Activated CD4-positive, CD25-positive, alpha-beta regulatory T cell treated with anti-CD3 and anti-CD28 coated beads, Interleukin-2, amount 50 U/mL, for 16 hours (primary cell): ENCODE measurements at places on chromosomes 5 and 9.

DNA sequence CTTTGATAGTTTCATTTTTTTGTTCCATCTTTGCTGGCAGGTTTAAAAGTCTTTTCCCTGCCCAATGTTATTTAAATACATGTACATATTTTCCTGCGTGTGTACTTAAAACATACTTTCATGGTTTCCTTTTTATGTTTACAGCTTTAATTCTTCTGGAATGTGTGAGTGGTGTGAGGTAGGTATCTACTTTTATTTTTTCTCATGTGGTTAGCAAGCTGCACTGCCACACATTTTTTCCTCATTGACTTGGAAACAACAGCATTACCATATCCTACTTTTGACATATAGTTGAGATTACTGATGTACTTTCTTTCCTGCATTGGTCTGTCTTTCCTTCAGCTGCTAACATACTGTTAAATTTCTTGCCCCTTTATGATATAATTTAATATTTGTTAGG, 51.4 kb upstream of the COL15A1 start:
- no peak for DNase-seq

- no peak for DNase-seq
Measured at GRCh38 chr5:40475561-40475960, 204.2 kb upstream of the PTGER4 start.

DNA sequence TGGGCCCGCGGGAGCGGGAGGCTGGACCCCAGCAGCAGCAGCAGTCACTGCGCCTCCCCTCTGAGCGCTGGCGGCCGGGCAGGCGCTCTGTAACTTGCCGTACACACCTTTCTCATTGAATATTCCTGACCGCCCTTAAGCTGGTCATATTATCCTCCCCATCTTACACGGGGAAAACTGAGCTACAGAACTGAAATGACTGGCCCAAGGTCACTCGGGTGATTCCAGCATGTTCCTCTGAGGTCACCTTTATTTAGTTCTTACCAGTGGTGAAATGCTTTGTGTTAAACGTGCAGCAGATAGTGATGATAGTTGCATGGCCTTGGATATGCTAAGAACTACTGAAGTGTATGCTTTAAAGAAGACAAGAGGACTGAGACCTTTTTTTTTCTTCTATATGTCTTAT, 607 bp downstream of the UQCRQ start:
- no peak for DNase-seq

DNA sequence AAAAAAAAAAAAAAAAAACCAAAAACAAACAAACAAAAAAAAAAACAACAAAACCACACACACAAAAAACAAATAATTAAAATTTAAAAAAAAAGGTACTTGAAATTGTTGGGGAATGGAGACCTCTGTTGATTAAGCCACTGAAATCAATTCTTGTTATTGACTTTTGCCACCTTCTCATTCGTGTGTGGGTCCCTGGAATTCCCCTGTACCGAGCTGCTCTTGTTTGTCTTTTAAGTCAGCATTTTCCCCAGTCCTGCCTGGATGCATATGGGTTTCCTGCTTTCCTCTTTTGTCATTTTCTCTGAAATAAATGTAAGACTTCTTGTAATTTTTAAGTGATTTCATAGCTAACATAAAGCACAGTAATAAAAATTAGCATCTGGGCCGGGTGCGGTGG, 45.5 kb downstream of the GPBP1 start:
- no peak for DNase-seq

DNA sequence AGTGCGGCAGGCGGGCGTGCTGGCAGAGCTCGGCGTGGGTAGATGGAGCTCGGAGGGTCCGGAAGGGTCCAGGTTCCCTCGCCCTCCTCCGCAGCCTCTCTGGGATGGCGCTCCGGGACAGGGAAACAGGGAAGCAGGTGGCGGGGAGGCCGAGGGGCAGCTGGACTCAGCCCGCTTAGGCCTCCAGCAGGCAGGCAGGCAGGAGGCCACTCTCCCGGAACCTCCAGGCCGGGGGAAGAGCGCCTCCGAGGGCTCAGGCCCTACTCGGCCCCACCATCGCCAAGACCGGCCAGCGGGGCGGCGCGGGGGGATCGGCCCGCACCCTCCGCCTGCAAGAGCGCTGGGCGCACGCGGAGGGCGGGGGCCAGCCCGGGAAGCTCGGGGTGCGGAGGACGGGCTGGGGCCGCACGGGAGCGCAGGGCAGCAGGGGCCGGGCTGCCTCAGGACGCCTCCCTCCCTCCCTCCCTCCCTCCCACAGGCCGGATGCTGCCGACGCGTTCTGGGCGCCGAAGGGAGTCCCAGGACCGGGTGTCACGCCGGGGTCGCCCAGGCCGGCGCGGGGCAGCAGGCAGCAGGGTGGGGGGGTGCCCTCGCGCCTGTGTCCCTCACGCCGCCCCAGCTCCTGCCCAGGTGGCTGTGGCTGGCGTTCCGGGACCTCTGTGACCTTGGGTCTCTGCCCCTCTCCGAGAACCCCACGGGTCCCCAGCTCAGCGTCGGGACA, 977 bp downstream of the MGAT4B start:
- no peak for DNase-seq

DNA sequence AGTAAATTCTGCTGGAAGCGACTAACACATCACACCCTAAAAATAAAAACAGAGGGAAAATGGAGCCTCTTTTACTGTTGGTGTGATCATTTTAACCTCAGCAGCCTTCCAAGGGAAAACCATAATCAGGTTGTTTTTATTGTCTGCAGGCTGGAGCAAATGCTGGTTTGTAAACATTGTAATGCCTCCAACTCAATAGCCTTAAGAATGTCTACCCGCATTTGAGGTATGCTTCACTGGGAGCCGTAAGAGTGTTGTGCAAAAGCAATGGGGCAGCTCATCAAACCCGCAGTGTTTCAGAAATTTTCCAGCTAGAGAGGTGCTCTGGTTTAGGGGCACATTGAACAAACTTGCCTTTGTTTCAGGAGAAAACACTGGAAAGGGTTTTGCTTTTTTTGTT, 17.0 kb downstream of the NIM1K start:
- DNase-seq: no peak

DNA sequence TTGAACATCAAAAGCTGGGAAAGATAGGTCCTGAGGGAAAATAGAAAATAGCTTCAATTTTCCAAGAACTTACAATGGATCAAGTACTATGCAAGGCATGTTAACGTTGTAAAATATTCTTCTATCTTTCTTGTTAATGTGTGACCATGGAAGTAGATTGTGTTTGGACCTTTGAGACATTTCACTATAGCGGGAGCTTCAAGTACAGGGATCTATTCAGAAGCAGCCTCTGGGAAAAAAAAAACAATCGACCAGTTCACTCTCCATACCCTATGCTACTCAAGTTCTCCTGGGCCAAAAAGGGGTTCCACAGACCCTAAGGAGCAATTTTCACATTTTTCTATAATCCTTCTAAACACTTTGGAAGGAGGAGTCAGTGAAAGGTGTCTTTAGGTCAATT, 54.1 kb upstream of the ATP10B start:
- no peak for DNase-seq

- DNase-seq: no peak
Measured at GRCh38 chr5:449151-449550, 6.2 kb downstream of the EXOC3 start.

DNA sequence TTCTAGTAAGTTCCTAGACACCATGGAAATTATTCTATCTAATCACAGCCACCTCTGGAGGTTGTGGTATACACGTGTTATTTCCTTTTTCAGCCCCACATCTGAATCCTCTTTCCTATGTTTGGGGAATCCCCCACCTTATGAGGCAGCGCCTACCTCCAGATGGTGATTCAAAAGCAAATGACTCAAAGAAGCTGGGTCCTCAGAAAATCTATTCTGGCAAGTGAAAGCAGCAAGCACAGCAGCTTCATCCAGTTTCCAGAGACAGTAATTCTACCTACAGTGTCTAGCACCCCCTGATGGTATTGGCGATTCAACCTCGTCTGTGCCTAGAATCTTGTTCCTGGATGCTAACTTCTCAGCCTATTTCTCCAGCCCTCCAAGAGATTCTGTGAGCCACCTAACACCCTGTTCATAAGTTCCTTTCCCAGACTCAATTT, 43.0 kb downstream of the STRBP start:
- peak; percentile 27 for DNase-seq

- DNase-seq: no peak
Measured at GRCh38 chr9:93301291-93301811, 117.4 kb downstream of the WNK2 start.

GRCh38 chr9:84807870-84808390, 138.4 kb downstream of the NTRK2 start:
- no peak for DNase-seq

GRCh38 chr5:5231576-5231975, 91.4 kb downstream of the ADAMTS16 start:
- no peak for DNase-seq

GRCh38 chr5:135214897-135215616, 181.0 kb upstream of the PITX1 start:
- DNase-seq: no peak

DNA sequence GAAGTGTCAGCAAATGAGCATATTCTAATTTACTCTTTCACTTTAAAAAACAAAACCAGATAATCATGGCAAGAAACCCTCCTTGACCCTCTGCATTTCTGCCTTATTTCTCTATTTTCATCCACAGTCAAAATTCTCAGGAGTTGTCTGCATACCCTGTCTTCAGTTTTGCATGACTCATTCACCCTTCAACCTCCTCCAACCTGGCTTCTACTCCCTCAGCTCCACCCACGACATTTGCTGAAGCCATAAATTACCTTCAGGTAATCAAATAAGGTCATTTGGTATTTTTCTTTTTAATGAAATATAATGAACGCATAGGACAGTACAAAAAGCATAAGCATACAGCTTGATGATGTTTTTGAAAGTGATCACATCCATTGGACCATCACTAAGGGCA, 27.8 kb upstream of the SH3GL2 start:
- no peak for DNase-seq

GRCh38 chr5:72222521-72222920, 97.5 kb downstream of the MRPS27 start:
- DNase-seq: no peak

DNA sequence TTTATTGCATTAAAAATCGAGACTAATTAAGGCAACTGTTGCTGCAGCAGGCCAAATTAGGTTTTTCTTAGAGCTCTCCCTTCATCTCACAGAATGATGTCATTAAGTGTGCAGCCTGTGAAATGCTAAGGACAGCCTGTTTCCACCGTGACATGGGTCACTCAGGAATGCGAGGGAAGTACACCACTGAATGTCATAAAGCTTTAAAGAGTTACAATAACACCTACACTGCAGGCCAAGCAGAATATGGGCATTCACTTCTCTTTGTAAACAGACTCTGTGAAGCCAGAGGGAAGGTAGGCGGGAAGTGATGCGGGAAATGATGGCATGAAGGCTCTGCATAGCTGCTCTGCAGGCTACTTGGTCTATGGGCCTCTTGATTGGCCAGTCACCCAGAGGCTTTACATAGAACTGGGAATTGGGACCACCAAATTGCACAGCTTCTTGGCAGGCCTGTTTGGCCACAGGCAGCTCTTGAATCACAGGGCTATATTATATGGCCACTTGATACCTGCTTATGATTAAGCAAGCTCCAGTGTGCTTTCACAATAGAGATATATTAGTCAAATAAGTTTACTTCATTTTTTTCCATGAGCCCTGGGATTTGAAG, 28.4 kb upstream of the AOPEP start:
- no peak for DNase-seq

- DNase-seq: no peak
Measured at GRCh38 chr5:9739135-9739534, 109.0 kb upstream of the TAS2R1 start.

DNA sequence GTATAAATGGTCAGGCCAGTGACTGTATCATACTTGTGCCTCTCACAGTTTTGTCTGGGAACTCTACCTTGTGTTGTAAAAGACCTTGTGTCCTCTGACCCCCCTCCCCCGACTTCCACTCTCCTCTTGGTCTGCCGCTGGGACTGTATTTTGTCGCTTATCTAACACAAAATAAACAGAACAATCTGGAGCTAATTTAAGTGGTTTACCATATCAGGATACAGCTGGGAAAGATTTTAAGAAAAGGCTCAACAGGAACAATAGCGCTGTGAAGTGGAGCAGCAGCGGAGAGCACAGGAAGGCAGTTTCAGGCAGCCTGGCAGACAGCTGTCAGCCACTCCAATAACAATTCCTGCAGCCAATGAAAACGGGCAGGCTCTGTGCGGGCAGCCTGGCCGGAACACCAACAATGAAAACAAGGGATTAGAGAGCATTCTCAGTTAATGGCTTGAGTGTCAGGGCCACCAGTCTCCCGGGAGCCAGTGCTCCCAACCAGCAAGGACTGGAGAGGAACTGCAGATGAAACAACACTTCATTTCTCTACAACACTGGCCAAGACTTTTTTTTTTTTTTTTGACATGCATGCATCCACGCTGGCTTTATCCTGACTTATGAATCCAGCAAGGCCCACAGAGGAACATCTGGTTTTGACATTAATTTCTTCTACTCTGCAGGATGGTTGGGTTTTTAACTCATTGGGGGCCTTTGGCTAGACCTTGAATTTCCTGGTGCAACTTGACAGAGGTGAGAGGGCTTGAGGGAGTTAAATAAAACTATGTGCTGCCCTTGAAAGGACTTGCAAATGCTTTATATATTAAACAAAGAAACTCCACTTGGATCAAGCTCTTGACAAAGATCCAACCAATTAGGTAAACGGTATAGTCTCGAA, 76.7 kb downstream of the ARSB start:
- no peak for DNase-seq

- DNase-seq: no peak
Measured at GRCh38 chr5:123428521-123429220, 5.5 kb upstream of the CEP120 start.

GRCh38 chr9:78682216-78682615, 385.3 kb downstream of the PSAT1 start:
- DNase-seq: no peak

DNA sequence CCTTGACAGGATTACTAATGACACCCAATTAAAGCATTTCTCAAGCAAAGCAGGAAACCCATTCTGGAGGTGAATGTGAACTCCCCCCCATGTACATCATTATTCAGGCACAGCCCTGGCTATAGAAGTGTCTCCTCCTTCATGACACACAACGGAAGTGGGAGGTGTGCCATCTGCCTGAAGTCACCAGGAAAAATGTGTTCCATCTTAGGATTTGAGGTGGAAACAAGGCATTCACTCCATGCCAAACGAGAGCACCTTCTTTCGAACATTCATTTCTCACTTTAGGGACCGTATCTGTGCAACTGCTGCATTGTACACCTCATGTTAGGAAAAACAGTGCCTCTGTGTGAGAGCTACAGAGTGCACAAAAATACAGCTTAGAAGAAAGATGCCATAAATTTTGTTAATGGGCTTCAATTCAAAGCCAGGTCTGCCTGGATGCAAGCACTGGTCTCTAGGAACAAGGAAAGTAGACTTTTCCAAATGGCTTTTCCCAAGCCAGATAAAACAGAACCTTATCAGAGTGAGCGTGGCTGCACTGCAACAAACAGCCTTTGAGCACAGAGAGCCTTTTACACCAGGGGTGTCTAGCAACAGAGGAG, 19.4 kb downstream of the GOLM1 start:
- no peak for DNase-seq
